ENCODE measurements at places on chromosomes 13 and 19. TPM values are rescaled to one million over a fixed set of nuclear protein-coding genes. Genes with fewer than 3 reads are reported as not detected.

DNA sequence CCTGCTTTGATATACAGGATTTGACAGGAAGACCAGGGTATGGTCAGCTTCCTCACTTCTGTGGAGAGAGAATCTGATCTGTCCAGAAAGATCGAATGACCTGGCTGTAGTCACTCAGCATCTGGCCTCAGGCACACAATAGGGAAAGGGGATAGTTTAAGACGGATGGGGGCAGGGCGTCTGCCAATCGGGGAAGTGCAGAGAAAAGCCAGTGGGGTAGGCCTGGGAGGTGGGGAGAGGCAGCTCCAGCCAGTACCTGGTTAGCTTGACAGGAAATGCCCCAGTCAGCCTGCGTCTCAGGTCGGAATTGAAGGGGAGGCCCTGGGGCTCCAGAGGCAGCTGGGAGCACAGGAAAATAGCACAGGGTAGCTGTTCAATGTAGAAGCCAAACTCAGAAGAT, 12.4 kb downstream of the ZNF444 start:
- DNase-seq: no peak

DNA sequence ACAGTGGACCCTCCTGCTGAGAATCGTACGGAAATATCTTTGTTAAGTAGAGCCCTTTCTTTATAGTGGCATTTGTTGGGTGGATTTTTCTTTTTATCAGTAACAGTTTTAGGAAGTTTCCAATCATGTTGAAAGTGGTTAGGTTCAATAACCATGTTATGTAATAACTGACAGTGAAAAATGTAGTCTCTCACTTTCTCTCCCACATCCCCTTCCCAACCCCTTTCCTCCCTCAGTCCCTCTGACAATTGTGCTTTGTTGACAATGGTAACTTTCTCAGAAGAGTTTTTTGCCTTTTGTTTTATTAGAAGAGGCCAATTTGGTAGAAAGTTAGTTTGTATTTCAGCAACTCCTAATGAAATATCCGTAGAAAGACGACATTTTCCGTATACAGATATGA, 77.8 kb upstream of the SLAIN1 start:
- no peak for DNase-seq

DNA sequence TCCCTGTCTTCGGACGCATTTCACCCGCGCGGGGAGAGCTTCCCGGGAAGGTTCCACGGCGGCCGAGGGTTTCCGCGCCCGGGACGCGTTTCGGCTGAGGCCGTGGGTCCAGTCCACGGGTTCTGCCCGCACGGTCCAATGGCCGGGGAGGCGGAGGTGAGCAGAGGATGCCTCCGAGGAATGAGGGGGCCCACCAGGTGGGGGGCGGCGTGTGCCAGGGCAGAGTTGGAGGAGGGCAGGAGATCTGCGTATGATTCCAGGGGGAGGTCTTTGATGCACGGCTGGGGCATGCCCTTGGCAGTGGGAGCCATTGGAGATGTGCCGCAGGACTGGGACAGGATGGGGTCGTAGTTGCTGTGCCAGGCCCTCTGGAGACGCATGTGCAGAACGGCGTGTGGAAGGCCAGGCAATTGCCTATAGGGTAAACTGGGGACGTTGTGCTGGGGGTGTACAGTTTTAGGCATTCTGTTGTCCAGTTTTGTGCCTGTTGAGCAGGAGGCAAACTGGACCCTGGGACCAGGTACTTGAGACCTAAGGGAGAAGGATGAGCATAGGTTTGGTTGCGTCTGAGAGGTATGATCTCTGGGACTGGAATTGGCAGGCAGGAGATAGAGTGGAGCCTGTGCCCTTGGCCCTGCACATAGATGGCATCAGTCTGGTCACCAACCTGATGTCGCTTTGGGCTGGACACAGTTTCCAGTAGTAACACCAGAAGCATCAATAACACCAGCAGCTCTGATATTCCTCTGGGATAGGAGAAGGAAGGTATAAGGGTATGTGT, 751 bp downstream of the ZNF584 start:
- no peak for DNase-seq

DNA sequence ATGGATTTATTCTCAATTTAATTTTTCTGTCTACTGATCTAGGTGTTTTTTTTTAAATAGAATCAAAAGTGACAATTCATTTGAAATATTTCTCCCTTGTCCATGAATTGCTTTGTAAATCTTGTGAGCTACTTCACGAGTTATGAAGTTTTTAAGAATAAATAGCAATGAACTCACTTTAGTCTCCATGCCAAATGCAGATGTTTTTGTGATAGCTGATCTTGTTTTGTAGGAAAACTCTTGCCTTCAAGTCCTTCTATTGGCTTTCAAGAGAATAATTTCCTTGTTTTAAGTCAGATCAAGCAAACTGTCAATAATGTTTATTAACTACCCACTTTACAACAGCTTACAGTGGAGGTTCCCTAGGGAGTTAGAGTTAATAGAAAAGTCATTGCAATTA, 99.8 kb downstream of the ITGBL1 start:
- DNase-seq: no peak

GRCh38 chr19:16383584-16384161, 59.0 kb downstream of the KLF2 start:
- DNase-seq: peak; percentile 86

GRCh38 chr13:20608438-20609020, 41.6 kb downstream of the IFT88 start:
- DNase-seq: no peak

GRCh38 chr13:58452123-58452623, 820.6 kb downstream of the PCDH17 start:
- DNase-seq: no peak

DNA sequence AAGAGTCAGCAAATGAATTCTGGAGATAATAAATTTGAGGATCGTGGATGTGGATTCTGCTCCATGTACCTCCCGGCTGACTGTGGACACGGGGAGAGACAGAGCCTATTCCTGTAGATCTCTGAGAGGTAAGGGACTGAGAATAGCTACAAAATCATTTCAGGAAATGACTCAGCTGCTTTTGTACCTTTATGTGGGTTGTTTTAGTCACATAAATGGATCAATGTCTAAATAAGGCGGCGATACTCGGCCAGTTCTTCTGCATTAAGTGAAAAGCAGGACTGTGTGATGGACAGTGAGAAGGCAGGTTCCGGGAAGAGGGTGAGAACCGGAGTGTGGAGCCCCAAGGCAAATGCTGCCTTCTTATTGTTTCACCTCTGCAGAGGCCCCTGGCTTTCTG, 128.1 kb downstream of the EFNB2 start:
- no peak for DNase-seq

GRCh38 chr13:33210090-33210489, 75.5 kb downstream of the STARD13 start:
- no peak for DNase-seq

DNA sequence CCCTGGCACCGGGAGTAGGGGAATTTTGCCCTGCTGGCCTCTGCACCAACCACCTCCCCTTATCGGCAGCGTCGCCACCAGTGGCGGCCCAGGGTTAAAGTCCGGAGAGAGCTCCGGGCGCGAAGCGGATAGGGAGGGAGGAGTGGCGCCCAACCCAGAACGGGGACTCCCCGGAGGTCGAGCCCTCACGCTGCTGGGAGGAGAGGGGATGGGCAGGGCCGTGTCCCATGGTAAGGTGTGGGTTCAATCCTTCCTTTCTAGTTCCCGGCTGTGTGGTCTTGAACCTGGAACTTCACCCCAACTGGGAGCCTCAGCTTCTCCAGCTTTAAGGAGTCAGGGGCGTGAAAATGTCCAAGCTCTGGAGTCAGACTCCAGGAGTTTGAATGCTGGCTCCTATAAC, 23.3 kb upstream of the BCL3 start:
- no peak for DNase-seq

- no peak for DNase-seq
Observed at GRCh38 chr13:103004661-103005345, 61.4 kb downstream of the SLC10A2 start.

- DNase-seq: no peak
Observed at GRCh38 chr19:30136611-30137195, 194.7 kb downstream of the URI1 start.

DNA sequence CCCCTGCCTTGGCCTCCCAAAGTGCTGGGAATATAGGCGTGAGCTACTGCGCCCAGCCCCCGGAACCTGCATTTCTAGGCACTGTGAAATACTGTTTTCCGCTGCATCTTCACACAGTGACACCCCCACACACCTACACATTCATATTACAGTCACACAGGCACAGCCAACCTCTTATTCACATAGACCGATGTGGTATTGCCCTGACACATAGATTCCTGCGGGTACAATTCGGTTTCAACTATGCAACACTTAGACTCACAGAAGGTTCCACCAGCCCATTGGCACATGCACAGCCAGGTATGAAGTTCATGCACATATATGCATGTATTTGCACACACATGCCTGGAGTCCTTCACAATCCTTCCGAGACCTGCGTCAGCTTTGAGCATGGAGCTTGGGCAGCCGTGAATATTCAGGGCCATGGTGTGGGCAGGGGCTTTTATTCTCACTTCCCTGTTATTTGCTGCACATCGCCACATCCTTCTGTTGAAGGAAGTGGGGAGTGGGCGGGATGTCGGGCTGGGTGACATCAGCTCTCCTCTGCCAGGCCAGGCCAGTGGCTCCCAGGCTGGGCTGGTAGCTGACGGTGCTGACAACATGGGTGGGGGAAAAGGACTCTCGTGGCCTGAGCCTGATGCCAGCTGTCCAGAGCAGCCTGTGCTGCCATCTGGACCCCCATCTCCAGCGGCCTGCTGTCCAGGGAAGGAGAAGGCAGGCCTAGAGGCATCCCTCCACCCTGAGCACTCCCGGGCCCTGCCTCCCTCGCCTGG, 5.4 kb upstream of the CDC37 start:
- DNase-seq: no peak

DNA sequence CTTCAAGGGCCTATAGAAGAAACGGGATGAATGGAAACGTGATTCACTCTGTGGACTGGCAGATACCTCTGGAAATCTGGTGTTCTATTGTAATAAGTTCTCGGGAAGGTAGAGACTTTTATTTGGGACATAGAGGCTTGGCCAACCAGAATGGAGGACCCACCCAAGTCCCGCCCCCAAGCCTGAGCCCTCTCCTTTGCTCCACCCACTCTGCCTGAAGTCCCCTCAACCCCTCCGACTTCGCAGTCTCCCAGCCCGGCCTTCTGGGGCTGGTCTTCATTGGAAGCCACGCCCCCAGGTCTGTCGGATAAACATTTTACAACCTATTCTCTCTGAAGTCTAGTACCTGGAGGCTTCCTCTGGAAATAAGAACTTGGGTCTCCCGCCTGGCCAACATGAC, 16.9 kb downstream of the FBXL12 start:
- DNase-seq: no peak

GRCh38 chr13:56351041-56351440, 789.7 kb upstream of the PRR20A start:
- no peak for DNase-seq

DNA sequence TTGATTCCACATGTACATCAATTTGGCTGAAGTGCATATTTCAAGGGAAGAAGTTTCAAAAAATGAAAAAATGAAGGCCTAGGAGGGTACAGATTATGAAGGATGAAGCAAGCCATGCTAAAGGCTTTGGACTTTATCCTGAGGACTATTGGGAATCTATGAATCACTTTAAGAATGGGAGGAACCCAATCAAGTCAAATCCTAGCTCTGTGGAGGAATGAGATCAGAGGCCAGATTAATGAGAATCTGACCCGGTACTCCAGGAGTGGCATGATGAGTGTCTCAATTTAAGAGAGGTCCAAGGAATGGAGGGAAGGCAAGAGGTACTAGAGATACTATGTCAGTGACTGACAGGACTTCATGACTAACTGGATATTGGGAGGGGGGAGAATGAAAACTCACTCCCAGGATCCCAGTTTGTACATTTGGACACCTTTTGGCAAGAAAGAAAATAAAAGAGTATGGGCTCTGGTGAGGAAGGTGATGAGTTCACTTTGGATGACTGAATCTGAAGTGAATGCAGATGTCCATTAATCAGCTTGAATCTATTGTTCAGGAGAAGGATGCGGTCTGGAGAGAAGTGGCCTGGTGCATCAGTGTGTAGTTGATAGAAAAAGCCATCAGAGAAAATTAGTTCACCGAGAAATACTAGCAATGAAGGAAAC, 349.0 kb downstream of the EFNB2 start:
- DNase-seq: no peak

DNA sequence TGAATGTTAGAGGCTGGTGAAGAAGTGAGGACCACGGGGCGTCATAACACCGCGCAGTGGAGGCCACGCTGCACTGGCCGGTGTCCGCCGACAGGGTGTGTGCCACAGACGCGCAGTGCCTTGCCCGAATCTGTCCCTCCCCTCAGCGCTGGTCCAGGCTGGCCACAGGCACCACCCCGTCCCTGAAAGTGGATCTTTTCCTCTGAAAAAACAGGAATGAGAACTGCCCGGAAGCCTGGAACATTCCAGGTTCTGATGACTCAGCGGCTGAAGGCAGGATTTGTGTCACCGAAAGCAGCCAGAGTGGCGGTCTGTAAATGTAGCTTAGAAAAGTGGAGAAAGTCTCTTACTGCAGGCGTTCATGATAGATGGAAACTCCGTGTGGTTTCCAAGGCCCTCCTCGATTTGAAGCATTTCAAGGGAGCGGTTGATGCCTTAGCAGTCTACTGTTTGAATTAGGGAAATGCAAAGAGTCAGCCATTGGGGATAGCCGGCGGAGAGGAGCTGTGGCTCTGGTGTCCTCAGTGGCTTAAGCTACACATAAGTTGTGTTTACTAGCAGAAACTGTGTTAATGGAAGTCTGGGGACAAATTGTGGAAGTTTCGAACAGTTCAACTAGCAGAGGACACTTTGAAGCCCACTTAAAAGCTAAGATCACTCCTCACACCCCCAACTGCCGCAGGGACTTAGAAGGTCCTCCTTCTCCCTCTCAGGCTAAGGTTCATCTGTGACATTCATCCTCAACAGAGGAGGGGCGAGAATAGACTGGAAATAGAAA, 70.8 kb downstream of the NUFIP1 start:
- DNase-seq: peak; percentile 95

Gene ADAT3
- total RNA-seq: 6.1 TPM

Gene ANGPTL8
- 4.5 TPM for total RNA-seq

Gene MEDAG
- 187 TPM for total RNA-seq

Gene NCR1
- 0.51 TPM for total RNA-seq

Gene CDX2
- total RNA-seq: 0.45 TPM

Gene NR2F6
- total RNA-seq: 42.8 TPM

Gene ZNF208
- total RNA-seq: 5.2 TPM

Gene ZNF549
- total RNA-seq: 4.7 TPM

Gene DHX34
- 13.2 TPM for total RNA-seq

Gene DCT
- total RNA-seq: 0.26 TPM

Gene RHPN2
- total RNA-seq: 2.1 TPM

Gene ACP7
- not detected for total RNA-seq

Gene ZNF723
- total RNA-seq: not detected

Gene TMEM86B
- total RNA-seq: 1.6 TPM

Gene MPHOSPH8
- 27.4 TPM for total RNA-seq

Gene MVB12A
- total RNA-seq: 46.9 TPM

Gene INSR
- 75.5 TPM for total RNA-seq

Gene CYP2S1
- total RNA-seq: 2.2 TPM
